ENCODE measurements at places on chromosomes 2 and 18.
A peak's percentile ranks its signal among the peaks of the same experiment; 100 is the strongest.

- DNase-seq = no peak
Observed at GRCh38 chr2:150327564-150328489, 159.6 kb downstream of the RND3 start.

DNA sequence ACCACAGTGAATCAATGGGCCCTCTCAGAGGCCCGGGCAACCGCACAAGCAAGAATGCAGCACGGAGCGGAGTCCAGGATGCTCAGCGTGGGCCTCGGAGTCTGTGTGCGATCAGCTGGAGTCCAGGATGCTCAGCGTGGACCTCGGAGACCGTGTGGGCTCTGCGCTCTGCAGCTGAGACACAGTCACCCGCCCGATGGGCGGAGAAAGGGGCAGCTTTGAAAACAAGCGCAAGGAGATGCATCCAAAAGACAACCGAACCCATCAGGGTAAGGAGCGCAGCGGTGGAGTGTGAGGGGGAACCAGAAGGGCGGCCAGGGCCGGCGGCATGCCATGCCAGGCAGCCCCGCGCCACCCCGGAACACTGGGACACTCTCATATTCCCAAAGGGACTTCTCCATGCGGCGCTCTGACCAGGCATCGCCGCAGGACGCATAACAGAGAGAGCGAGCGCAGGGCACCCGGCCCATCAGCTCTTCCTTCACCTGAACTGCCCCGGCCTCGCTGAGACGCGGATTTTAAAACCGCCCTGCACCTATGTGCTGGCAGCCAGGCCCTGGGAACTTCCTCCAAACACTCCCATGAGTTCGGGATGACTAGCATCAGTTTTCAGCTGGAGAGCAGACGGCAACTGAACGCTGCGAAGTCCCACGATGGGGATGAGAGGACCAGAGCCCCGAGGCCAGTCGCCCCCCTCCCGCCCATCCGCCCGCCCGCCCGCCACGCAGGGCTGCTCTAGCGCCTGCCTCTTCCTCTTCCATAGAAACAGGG, 44.7 kb downstream of the MC5R start:
- DNase-seq = no peak

DNA sequence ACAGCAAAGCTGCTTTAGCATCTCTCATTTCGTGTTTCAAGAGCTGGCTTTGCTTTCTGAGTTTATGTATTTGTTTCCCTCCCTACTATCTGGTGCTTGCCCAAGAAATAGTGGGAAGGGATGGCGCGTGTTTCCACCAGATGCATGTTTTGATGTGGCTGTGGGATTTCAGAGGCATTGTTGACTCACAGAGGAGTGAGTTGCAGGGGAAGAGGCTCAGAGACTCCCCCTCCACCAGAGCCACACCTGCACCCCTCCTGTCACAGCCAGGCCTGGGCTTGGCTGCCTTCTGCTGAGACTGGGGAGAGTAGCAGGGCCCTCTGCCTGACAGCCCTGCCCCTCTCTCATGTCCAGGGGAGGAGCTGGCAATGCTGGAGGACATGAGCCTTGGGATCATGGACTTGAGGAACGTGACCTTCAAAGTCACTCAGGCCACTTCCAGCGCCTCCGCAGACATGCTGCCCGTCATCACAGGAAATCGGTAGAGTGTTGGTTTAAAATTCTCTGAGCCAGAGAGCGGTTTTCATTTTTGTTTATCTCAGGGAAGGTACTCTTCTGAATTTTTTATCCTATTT, 42.9 kb downstream of the COA5 start:
- DNase-seq = no peak

DNA sequence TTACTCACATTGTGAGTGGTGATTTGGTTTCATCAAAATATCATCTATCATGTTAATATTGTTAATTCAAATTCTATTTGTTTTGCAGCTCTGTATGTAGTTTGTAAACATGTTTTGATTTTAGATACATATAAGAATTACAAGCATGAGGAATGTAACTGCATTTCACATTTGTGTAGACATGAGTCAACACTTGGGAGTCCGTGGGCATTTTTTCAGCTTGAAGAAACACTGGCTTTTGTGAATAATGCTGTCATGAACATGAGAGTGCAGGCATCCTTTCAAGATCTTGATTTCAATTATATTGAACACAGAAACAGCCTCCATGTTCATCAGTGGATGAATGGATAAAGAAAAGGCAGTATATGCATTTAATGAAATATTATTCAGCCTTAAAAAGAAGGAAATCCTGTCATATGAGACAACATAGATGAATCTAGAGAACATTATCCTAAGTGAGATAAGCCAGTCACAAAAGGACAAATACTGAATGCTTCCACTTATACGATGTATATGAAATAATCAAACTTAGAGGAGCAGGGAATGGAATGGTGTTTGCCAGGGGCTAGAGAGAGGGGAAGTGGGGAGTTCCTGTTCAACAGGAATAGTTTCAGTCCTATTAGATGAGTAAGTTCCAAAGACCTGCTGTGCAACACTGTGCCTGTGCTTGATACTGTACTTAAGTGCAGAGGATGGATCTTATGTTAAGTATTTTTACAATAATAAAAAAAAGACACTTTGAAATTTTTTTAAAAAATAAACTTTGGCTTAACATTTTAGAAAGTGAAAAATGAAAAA, 194.9 kb downstream of the LRATD1 start:
- DNase-seq = no peak

DNA sequence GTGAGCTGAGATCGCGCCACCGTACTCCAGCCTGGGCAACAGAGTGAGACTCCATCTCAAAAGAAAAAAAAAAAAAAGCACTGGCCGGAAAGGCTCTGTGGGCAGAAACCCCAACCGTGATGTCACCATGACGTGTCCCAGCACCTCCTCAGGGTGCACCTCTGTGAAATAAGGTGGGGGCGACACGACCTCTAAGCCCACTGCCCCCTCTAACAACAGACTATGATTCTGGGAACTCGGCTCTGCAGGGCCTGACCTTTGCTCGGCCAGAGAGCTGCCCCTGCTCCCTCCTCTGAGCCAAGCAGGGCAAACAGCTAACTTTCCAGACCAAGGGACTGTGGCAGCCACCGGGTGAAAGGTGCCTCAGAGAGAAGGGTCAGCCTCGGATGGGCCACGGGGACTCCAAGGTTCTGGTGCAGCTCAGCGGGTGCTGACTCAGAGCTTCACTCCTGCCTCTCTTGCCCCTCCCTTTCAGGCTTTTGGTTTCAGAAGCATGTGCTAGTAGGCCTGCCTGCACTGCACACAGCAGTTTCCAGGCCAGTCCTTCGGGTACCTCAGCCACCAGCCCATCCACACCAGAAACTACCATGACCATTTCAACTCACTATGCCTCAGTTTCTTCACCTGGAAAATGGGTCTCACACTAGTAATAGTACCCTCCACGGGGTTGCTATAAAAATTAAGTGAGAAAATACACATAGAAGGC, 8.0 kb downstream of the TMBIM1 start:
- peak; percentile 64 for DNase-seq

GRCh38 chr2:23432531-23432930, 47.6 kb downstream of the KLHL29 start:
- DNase-seq = no peak

DNA sequence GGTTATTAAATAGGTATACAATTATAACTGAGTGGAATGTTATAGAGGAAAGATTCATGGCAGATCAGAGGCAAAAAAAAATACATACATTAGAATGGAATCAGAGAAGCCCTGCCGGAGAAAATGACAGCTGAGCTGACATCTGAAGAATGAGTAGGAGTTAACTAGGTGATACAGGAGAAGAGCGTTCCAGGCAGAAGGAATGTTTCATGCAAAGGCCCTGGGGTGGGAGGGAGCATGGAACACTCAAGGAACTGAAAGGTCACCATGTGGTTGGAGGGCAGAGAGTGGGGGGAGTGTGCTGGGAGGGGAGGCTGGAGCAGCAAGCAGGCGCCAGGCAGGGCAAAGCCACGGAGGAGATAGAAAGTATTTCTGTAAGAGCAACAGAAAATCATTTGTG, 31.6 kb upstream of the CDK5R2 start:
- DNase-seq = no peak

- DNase-seq = no peak
Observed at GRCh38 chr18:59109375-59109774, 30.3 kb upstream of the SEC11C start.

DNA sequence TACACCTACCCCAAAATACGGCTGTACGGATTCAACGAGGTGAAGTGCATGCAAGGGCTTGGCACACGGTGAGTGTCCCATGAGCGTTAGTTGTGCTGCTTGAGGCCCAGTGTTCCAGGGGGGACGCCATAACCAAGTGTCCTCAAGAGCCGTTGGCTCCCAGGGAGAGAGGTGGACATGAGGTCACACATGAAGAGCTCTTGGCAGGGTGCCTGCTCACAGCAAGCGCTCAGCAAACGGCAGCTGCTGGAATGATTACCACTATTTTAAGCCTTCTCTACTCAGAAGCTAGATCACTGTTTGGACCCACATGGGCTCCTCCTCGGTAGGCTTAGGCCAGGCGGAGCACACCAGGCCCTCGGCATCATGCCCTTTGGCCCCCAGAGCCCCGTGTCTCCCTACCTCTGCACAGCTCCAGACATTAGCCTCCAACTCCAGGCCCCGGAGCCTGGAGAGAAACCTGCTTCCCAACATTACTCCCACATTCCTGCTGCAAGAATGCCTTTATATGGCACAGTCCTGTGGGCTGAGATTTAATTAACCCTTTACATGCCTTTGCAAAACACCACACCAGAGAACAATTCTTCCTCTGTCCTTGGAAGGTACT, 68.4 kb upstream of the PPP1CB start:
- DNase-seq = no peak

- no peak for DNase-seq
Observed at GRCh38 chr2:219437690-219438206, 3.1 kb downstream of the SPEG start.

DNA sequence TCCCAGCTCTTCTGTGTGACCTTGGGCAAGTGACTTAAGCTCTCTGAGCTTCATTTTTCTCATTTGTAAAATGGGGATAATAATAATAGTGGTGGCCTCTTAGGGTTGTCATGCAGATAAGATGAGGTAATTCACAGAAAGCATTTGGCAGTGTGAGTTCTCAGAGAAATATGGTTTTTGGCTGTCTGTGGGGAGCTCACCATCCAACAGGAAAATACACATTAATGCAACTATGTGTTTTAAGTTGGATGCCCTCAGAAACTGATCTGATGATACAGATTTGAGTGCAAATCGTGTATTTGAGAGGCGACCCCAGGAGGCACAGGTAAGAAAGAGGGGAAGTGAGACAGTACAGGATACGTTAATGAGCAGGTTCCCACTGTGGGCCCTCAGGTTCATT, 56.1 kb upstream of the SPRED2 start:
- DNase-seq = no peak

- DNase-seq = no peak
Observed at GRCh38 chr2:222919841-222920526, 59.1 kb downstream of the ACSL3 start.

DNA sequence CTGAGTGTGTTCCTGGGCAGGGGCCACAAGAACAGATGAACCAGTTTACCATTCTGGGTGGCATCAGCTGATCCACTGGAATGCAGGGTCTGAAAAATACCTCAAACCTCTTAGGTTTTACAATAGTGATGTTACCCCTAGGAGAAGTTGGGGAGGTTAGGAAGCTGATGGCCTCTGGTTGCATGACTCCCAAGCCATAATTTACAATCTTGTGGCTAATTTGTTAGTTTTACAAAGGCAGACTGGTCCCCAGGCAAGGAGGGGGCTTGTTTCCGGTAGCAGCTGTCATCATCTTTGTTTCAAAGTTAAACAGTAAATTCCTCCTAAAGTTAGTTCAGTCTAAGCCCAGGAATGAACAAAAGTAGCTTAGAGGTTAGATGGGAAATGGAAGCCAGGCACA, 113.8 kb upstream of the SLC38A11 start:
- DNase-seq = no peak

GRCh38 chr2:164784376-164784775, 57.2 kb downstream of the COBLL1 start:
- DNase-seq = no peak
